Activated CD4-positive, alpha-beta memory T cell treated with anti-CD3 and anti-CD28 coated beads, Interleukin-2, amount 10 ng/mL, durations not matched to agents 7 days and 5 days (primary cell): ENCODE measurements at places on chromosomes 1 and 21. TPM values are rescaled to one million over a fixed set of nuclear protein-coding genes. Genes with fewer than 3 reads are reported as not detected.
A peak's percentile ranks its signal among the peaks of the same experiment; 100 is the strongest.

- H3K4me1 ChIP-seq = no peaks in the 10 kb centered on the region
- H3K4me3 ChIP-seq = no peak overlapping the region
- H3K27me3 ChIP-seq = no peaks in the 10 kb centered on the region
- no peak overlapping the region for H3K27ac ChIP-seq
Observed at GRCh38 chr1:84253036-84253435, 48.5 kb upstream of the SAMD13 start.

DNA sequence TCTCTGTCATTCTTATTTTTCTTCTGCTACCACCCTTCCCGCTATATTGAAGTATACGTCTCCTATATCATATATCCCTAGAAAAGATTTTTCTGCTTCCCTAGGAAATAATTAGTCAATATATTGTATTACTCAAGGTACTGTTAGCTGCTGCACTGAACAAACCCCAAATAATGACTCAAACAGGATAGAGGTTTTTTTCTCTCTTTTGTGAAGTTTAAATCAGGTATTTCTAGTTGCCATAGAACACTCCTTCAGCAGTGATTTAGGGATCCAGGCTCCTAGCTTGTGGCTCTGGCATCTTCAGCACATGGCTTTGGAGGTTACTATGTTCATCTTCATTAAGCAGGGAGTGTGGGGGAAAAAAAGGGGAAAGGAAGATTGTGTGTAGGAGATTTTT is 18.1 kb downstream of the SYT14 start:
- no peak for DNase-seq
- no peaks in the 10 kb centered on the region for H3K4me1 ChIP-seq
- no peaks in the 10 kb centered on the region for H3K36me3 ChIP-seq
- no peak overlapping the region for H3K4me3 ChIP-seq
- H3K27ac ChIP-seq = no peak overlapping the region

Gene IGSF21
- total RNA-seq = not detected

- H3K36me3 ChIP-seq = peaks cover 2% of the 10 kb centered on the region
- no peak overlapping the region for H3K4me3 ChIP-seq
- H3K4me1 ChIP-seq = peaks cover 4% of the 10 kb centered on the region
- no peak overlapping the region for H3K27ac ChIP-seq
- H3K27me3 ChIP-seq = peaks cover 6% of the 10 kb centered on the region
Observed at GRCh38 chr1:110696818-110697217, 22.1 kb upstream of the KCNA3 start.

Gene CFHR4
- total RNA-seq = not detected

- DNase-seq = no peak
- no peak overlapping the region for H3K4me3 ChIP-seq
- H3K27me3 ChIP-seq = peaks cover 13% of the 10 kb centered on the region
- H3K36me3 ChIP-seq = no peaks in the 10 kb centered on the region
- no peaks in the 10 kb centered on the region for H3K4me1 ChIP-seq
Observed at GRCh38 chr1:86150553-86151055, 6.0 kb downstream of the COL24A1 start.

Gene RPAP2
- 36.5 TPM for total RNA-seq

DNA sequence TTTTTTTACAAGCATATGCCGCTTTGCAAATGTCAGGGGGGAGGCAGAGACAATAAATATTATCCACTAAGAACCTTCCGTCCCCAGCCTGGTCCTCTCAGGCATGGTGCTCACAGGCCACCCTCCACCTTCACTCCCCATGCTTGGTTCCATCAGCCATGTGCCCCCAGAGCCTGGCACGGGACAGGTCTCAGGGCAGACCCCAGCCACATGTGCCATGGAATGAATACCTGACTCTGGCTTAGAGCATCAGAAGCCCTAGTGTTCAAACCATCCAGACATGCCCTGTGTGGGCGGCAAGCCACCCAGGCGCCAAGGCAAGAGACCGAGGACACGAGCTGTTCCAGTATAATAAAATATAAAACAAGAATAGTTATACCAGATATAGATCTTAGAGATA is 5.4 kb downstream of the LSS start:
- no peak for DNase-seq
- peaks cover 26% of the 10 kb centered on the region for H3K4me1 ChIP-seq
- H3K4me3 ChIP-seq = no peak overlapping the region
- no peak overlapping the region for H3K27ac ChIP-seq

Gene RASSF5
- total RNA-seq = 213 TPM

GRCh38 chr21:28298251-28298672 is 694.4 kb downstream of the LTN1 start:
- DNase-seq = no peak
- H3K27me3 ChIP-seq = no peaks in the 10 kb centered on the region

- peak overlapping the region; percentile 76 for H3K4me3 ChIP-seq
- no peaks in the 10 kb centered on the region for H3K27me3 ChIP-seq
- peak; percentile 57 for DNase-seq
- H3K36me3 ChIP-seq = peaks cover 5% of the 10 kb centered on the region
- H3K27ac ChIP-seq = peak overlapping the region; percentile 99
Observed at GRCh38 chr1:18927654-18928272, 25.4 kb upstream of the ALDH4A1 start.

Gene KRTAP13-2
- total RNA-seq = not detected

Gene DCST1
- not detected for total RNA-seq

- H3K27ac ChIP-seq = no peak overlapping the region
- DNase-seq = no peak
Observed at GRCh38 chr1:223052931-223053330, 90.1 kb downstream of the TLR5 start.

DNA sequence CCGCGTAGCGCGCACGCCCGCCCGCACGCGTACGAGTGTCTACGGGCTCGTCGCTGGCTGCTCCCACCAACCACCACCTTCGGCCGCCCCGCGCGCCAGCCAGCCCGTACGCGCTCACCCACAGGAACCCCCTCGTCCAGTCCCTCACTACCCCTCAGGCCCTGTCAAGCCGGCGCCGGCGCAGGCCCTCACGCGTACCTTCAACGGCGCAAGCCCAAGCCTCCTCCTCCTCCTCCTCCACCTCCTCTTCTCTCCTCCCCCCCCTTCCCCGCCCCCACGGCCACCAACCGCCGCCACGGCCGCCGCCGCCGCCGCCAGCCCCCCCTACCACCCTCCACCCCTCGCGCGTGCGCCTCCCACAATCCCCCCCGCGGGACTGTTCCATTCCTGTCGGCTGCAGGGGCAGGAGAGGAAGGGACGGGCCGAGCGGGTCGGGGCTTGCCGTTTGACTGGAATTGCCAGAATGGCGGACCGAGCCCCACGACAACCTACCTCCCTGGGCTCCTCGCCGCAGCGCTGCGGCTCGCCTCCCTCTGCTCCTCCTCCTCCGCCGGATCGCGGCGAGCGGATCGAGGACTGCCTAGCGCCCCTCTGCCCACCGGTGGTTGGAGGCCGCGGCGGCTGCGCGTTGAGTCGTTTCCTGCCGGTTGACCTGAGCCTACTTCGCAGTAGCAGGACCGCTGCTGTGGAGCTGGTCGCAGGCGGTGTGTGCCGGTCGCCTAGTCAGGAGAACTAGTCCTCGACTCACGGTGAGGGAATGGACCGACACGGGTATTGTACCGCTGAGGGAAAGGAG is at the start of gene ASH1L:
ASH1L (minus strand) TSS at position 223 of the 796 bp plus-strand sequence. CDS start 41,284 bp downstream, outside the sequence.
- no peaks in the 10 kb centered on the region for H3K27me3 ChIP-seq
- peaks cover 20% of the 10 kb centered on the region for H3K36me3 ChIP-seq
- peak within 1 kb of the TSS; percentile 97 for H3K4me3 ChIP-seq
- DNase-seq = peak; percentile 92
- H3K27ac ChIP-seq = peak within 1 kb of the TSS; percentile 95

Gene DNM3
- 2.2 TPM for total RNA-seq

Gene STIL
- 40.4 TPM for total RNA-seq

DNA sequence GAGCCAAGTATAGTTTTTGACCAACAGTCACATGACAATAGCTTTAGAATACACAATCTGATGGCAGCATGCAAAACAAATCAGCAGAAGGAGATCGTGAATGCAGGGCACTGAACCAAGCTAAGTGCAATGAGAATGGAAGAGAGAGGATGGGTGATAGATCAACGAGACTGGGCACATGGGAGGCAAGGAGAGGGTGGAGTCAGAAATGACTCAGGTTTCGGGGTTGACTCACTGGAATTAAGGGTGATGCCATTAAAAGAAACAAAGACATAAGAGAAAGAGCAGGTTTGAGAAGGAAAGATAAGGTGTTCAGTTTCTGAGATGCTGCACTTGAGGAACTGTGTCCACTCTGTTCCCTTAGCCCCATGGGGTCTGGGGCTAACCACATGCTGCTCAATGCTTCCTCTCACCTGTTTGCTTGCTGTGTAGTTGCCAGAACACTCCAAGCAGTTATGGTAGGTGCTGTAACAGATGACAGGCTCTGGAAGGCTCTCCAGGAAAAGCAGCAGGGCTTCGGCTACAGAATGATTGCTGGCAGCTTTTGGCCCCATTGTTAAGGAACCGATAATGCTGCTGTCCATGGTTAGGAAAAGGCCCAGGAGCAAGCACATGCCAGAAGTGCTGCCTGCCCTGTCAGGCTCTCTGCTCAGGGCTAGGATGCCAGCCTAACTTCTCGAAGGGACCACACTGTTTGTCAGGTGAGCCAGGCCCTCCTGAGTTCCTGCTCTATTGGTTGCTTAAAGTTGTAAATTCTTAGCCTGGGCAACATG is 6.1 kb upstream of the MTF1 start:
- H3K27me3 ChIP-seq = no peaks in the 10 kb centered on the region
- DNase-seq = peak; percentile 23
- H3K4me1 ChIP-seq = peaks cover 21% of the 10 kb centered on the region
- H3K27ac ChIP-seq = peak overlapping the region; percentile 29

DNA sequence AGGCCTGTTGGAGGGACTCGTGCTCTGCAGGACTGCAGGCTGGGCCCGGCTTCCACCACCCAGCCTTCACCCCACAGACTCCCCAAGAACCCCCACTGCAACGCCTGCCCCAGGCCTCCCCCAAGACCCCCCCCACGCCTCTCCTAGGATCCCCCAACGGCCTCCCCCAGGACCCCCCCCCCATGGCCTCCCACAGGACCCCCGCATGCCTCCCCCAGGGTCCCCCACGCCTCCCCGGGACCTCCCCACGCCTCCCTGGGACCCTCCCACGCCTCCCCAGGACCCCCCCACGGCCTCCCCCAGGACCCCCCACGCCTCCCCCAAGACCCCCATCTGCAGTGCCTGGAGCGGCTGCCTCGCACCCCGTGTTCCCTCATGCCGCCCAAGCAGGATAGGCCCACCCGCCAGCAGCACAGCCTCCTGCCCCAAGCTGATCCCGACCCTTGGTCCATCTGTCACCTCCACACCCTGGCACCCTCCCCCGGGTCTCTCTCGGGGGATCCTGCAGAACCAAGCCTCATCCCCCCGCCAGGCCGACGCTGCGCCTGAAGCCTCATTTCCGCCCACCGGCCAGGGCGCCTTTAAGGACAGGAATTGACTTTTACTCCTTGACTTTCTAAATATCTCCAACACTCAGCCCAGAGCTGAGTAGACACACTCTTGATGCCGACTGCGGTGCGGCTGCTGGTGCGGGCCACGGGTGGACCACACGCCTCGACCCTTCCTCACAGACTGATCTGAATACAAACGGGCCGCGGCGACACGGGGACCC is 14.1 kb upstream of the RNF223 start:
- peaks cover 5% of the 10 kb centered on the region for H3K36me3 ChIP-seq
- no peak overlapping the region for H3K4me3 ChIP-seq
- no peak overlapping the region for H3K27ac ChIP-seq
- DNase-seq = no peak

GRCh38 chr21:39315603-39316445 is 2.4 kb upstream of the BRWD1 start:
- H3K27me3 ChIP-seq = no peaks in the 10 kb centered on the region
- H3K27ac ChIP-seq = peak overlapping the region; percentile 4
- no peak for DNase-seq

Gene PTGFRN
- 1.8 TPM for total RNA-seq

- peak overlapping the region; percentile 85 for H3K4me3 ChIP-seq
- H3K27ac ChIP-seq = peak overlapping the region; percentile 95
- peaks cover 57% of the 10 kb centered on the region for H3K4me1 ChIP-seq
- H3K27me3 ChIP-seq = peaks cover 6% of the 10 kb centered on the region
- peak; percentile 49 for DNase-seq
Observed at GRCh38 chr1:223712850-223713474, 623 bp downstream of the CAPN2 start.

DNA sequence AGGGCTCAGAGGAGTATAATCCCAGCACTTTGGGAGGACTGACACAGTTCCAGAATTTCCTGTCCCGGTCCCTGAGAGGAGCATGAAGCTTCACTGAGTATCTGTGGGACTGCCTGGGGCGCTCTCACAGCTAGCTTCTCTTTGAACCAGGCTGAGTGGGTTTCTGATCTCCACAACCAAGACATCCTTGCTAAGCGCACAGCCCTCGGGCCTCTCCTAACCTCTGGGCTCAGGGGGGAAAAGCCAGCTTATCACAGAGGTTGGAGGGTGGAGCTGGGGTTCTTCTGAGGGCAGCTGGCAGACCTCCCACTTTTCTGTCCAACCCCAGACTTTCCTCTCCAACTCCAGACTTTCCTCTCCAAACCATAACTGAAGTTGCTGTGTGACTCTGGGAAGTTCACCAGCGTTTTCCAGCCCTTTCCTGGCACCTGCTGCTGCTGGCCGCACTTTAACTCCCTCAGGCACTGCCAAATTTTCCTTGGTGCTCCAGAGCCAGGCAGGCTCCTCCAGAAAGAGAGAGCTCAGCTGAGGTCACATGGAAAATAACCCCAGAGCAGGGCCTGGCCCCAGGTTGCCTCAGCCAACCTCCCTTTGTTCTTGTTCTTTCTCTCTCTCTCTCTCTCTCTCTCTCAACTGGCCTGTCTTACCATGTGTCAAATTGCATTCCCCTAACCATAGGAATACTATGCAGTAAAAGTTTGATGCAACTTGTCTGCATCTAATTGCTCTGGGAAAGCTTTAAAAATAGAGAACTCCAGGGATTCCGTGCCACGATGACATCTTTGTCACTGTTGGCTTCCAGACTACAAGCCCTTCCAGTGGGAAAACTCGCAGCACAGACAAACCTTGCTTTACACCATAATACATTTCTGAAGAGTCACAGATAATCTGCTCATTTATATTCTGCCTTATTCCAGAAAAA is 49.5 kb downstream of the OLFML2B start:
- H3K4me1 ChIP-seq = no peaks in the 10 kb centered on the region
- H3K36me3 ChIP-seq = no peaks in the 10 kb centered on the region
- H3K27me3 ChIP-seq = no peaks in the 10 kb centered on the region
- no peak for DNase-seq
- no peak overlapping the region for H3K4me3 ChIP-seq
- no peak overlapping the region for H3K27ac ChIP-seq

- DNase-seq = no peak
- H3K27ac ChIP-seq = no peak overlapping the region
- H3K36me3 ChIP-seq = no peaks in the 10 kb centered on the region
- H3K4me3 ChIP-seq = no peak overlapping the region
- H3K4me1 ChIP-seq = peaks cover 8% of the 10 kb centered on the region
- H3K27me3 ChIP-seq = no peaks in the 10 kb centered on the region
Observed at GRCh38 chr1:246067432-246068216, 439.5 kb downstream of the SMYD3 start.

GRCh38 chr1:82830690-82831380 is 1030.1 kb downstream of the ADGRL2 start:
- no peaks in the 10 kb centered on the region for H3K4me1 ChIP-seq
- no peaks in the 10 kb centered on the region for H3K36me3 ChIP-seq
- H3K4me3 ChIP-seq = no peak overlapping the region
